ENCODE measurements at places on chromosomes 5 and 9. TPM values are rescaled to one million over a fixed set of nuclear protein-coding genes. Genes with fewer than 3 reads are reported as not detected.
A peak's percentile ranks its signal among the peaks of the same experiment; 100 is the strongest.

DNA sequence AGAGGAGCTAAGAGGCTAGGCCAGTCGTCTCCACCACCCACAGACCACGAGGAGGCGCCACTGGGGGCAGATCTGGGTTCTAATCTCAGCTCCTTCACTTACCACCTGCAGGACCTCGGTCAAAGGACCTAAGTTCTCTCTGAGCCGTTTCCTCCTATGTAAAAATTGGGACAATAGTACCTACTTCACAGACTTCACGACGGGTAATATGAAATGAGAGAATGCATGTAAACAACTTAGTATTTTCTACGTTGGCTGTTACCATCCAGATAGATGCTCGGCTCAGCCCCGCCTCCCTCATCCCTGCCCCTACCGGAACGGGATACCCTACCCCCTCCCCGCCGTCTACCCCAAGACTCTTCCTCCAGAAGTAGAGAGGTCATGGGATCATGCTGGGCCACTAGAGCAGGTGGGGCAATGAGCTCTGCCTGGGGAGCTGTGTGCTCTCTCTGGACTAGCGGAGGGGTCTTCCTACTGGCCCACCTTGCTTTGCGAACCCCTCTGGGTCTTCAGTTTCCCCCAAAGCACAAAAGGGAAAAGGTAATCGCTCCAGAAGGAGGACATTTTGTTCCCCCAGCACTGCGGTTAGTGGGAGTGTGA is 541 bp downstream of the GNPDA1 start:
- DNase-seq: peak; percentile 64
- H3K36me3 ChIP-seq: peaks cover 34% of the 10 kb centered on the region
- H3K27me3 ChIP-seq: no peaks in the 10 kb centered on the region

- peaks cover 6% of the 10 kb centered on the region for H3K4me1 ChIP-seq
- no peak overlapping the region for H3K27ac ChIP-seq
- H3K27me3 ChIP-seq: peaks cover 31% of the 10 kb centered on the region
- H3K4me3 ChIP-seq: no peak overlapping the region
- no peak for DNase-seq
Observed at GRCh38 chr9:126058011-126058531, 268.6 kb upstream of the MVB12B start.

GRCh38 chr9:127586537-127586936 is 25.5 kb upstream of the STXBP1 start:
- H3K27ac ChIP-seq: no peak overlapping the region
- DNase-seq: peak; percentile 85
- peaks cover 21% of the 10 kb centered on the region for H3K4me1 ChIP-seq
- H3K36me3 ChIP-seq: peaks cover 13% of the 10 kb centered on the region
- no peak overlapping the region for H3K4me3 ChIP-seq

DNA sequence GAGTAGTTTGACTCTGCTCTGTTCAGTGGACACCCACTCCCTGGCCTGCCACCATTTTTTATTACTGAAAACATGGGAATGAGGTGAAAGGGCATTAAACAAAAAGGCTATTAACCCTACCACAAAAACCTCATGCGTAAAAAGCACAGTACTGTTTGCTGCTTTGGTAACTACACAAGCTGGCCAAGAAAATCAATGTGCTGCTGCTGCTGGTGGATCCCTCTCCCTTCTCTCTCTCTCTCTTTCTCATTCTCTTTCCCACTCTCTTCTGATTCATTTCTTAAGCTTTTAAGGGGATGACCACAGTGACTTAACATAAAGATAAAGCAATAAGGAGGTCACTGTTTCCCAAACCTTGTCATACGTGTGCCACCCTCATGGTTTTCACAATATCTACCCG is 183.2 kb upstream of the TBC1D2 start:
- no peak overlapping the region for H3K27ac ChIP-seq
- no peaks in the 10 kb centered on the region for H3K4me1 ChIP-seq
- DNase-seq: no peak
- no peaks in the 10 kb centered on the region for H3K36me3 ChIP-seq
- H3K4me3 ChIP-seq: no peak overlapping the region

- no peaks in the 10 kb centered on the region for H3K36me3 ChIP-seq
- peaks cover 6% of the 10 kb centered on the region for H3K4me1 ChIP-seq
- H3K4me3 ChIP-seq: no peak overlapping the region
- H3K27ac ChIP-seq: no peak overlapping the region
Observed at GRCh38 chr9:83234541-83234940, 171.6 kb upstream of the RASEF start.

DNA sequence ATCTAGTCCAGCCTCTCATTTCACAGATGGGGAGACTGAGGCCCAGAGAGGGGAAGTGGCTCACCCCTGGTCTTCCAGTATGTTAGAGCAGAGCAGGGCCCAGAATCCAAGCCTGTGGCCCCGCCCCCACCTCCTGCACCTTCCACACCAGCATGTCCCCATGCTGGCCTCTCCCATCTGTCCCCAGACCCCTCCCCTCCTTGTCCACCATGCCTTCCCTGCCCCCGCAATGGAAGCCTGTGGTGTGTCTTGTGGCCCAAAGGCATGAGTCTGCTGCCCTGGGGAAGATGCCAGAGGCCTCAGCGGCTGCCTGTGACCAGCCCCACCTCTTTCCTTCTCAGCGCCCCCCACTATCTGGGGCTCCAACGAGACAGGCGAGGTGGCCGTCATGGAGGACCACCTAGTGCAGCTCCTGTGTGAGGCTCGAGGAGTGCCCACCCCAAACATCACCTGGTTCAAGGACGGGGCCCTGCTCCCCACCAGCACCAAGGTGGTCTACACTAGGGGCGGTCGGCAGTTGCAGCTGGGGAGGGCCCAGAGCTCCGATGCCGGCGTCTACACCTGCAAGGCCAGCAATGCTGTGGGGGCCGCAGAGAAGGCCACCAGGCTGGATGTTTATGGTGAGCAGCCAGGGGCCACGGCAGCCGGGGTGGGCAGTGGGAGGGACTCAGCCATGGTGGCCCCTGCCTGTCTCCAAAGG is 87.2 kb downstream of the HMCN2 start:
- no peak for DNase-seq
- peaks cover 12% of the 10 kb centered on the region for H3K4me1 ChIP-seq
- no peak overlapping the region for H3K4me3 ChIP-seq
- H3K36me3 ChIP-seq: no peaks in the 10 kb centered on the region
- H3K27ac ChIP-seq: peak overlapping the region; percentile 81

DNA sequence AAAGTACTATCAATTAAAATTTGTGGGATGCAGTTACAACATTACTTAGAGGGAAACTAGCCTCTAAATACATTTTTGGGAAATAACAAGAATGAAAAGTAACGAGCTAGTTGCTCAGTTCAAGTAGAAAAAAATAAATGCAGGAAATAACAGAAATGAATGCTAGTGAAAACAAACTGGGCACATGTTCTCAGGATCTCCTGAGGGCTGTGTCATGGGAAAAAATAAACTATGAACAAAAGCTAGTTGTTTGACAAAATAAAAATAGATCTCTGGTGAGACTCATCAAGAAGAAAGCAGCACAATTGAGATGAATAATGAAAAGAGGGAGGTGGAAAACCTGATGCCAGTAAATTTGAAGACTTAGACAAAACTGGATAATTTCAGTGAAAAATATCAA is 16.3 kb downstream of the IDNK start:
- H3K4me3 ChIP-seq: no peak overlapping the region
- no peaks in the 10 kb centered on the region for H3K4me1 ChIP-seq
- H3K27me3 ChIP-seq: no peaks in the 10 kb centered on the region
- no peak for DNase-seq

DNA sequence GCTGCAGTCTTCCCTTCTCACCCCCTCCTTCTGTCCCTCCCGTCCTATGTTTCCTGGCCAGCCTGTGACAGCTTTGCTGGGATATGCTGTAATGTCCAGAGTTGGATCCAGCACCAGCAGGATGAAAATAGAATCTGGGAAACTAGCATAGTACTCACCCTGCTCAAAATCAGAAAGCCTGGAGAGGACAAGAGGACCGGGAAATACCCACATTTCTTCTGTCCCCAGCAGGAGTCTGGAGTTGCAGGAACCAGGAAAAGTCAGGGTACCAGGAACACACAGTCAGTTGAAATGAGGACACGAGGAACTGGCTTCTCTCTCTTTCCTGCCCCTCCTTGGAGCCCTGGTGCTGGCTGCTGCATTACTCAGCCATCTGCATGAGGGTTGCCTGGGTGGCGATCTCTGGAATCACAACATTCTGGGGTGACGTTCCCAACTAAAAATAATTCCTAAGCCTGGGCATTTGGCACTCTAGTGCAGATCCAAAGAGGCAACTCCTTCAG is 59.6 kb upstream of the NFIL3 start:
- no peaks in the 10 kb centered on the region for H3K36me3 ChIP-seq
- H3K27ac ChIP-seq: no peak overlapping the region
- H3K4me1 ChIP-seq: no peaks in the 10 kb centered on the region
- no peak for DNase-seq
- no peaks in the 10 kb centered on the region for H3K27me3 ChIP-seq

DNA sequence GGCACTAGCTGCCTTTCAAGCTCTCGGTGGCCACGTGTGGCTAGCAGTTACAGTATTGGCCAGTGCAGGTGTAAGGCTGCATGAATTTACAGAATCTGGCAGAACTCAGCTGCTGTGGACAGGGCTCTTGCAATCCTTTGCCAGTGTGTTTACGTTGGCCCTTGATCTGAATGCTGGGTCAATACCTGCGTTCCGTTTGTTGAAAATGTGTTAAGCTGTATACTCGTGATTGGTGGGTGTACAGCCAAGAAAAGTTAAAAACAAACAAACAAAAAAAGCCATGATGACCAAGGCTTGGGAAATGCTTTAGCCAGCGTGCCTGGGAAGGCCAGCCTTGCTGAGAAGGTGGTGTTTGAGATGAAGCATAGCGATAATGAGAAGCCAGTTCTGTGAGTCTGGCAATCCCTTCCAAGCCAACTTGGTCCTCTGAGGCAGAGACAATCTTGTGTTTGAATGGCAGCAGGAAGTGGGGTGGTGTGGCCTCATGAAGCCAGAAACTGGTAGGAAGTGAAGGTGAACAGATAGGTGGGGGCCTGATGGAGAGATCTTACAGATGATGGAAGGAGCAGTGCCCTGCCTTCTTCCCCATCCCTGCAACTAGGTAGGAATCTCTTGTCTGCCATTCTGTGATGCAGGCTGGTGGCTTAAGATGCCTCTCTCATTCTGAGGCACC is 820 bp upstream of the CFAP90 start:
- H3K4me3 ChIP-seq: no peak overlapping the region
- H3K27me3 ChIP-seq: peaks cover 14% of the 10 kb centered on the region
- no peak overlapping the region for H3K27ac ChIP-seq
- DNase-seq: no peak
- H3K4me1 ChIP-seq: no peaks in the 10 kb centered on the region

GRCh38 chr5:31469886-31470285 is 62.0 kb downstream of the DROSHA start:
- no peak overlapping the region for H3K4me3 ChIP-seq

- H3K27ac ChIP-seq: no peak overlapping the region
- H3K4me1 ChIP-seq: peaks cover 8% of the 10 kb centered on the region
- peaks cover 7% of the 10 kb centered on the region for H3K27me3 ChIP-seq
- DNase-seq: no peak
- H3K36me3 ChIP-seq: peaks cover 10% of the 10 kb centered on the region
- H3K4me3 ChIP-seq: peak overlapping the region; percentile 83
Observed at GRCh38 chr5:173232499-173233346, 2.3 kb downstream of the NKX2-5 start.

DNA sequence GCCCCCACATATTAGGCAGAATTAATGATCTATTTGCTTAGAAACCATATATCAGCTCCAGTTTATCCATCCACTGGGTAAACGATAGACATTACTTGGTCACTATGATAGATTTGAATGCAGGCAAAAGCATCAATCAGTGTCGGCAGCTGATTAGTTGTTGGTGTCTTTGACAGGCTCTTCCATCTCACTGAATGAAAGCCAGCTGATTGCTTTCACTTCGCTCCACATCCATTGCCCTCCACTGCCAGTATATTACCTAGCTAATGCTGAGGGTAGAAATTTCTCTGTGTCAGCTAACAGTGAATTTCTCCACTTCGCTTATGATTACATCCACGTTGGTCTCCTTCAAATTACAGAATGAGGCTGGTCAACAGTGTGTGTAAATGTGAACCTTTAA is 821.3 kb upstream of the TYRP1 start:
- H3K4me3 ChIP-seq: peak overlapping the region; percentile 25
- DNase-seq: peak; percentile 5
- H3K27me3 ChIP-seq: peaks cover 21% of the 10 kb centered on the region
- no peaks in the 10 kb centered on the region for H3K36me3 ChIP-seq
- H3K4me1 ChIP-seq: no peaks in the 10 kb centered on the region

DNA sequence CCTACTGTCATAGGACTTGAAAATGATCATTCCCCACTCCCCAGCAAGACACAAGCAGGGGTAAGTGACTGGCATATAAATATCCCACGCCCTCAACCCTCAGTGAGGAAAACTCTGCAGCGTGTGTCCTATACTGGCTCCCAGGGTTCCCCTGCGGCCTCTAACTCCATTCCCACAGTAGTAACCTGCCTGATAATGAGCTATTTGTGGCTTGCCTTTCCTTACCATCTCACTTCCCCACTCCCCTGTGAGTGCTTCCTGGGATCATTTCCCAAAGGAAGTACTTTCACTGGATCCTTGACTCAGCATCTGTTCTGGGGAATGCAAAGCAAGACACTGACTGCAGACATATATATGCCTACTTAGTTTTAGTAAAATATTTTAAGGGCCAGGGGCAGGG is 14.3 kb downstream of the CDC14B start:
- H3K36me3 ChIP-seq: no peaks in the 10 kb centered on the region
- DNase-seq: no peak
- H3K27me3 ChIP-seq: no peaks in the 10 kb centered on the region
- no peak overlapping the region for H3K4me3 ChIP-seq
- no peaks in the 10 kb centered on the region for H3K4me1 ChIP-seq

- DNase-seq: no peak
- no peak overlapping the region for H3K4me3 ChIP-seq
- H3K36me3 ChIP-seq: no peaks in the 10 kb centered on the region
Observed at GRCh38 chr5:81757404-81757803, 6.5 kb upstream of the SSBP2 start.

DNA sequence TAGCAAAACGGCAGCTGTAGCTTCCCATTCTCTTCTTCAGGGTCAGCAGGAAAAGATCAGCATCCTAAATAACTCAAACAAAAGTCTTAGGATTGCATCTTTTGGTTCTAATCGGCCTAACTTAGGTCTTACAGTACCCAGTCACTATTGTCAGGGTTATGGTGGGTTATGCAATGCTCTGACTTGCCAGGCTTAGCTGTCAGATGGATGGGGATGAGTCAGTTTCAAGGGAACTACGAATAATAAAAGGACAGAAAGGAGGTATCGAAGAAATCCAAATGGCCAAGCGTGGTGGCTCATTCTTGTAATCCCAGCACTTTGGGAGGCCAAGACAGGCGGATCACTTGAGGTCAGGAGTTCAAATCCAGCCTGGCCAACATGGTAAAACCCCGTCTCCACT is 46.5 kb downstream of the PPP1R2B start:
- H3K4me1 ChIP-seq: peaks cover 6% of the 10 kb centered on the region
- DNase-seq: no peak
- H3K27ac ChIP-seq: no peak overlapping the region

Gene NXNL2
- 0.49 TPM for total RNA-seq

Gene GZMA
- not detected for total RNA-seq

Gene JAKMIP2
- total RNA-seq: not detected

Gene CACFD1
- total RNA-seq: 3.4 TPM

Gene CRB2
- total RNA-seq: not detected

Gene HTR1A
- total RNA-seq: not detected

Gene LRRC26
- total RNA-seq: not detected

Gene ADAMTS2
- 0.17 TPM for total RNA-seq

Measured in MCF 10A (cell line).